ENCODE measurements at places on chromosomes 6 and 20.

DNA sequence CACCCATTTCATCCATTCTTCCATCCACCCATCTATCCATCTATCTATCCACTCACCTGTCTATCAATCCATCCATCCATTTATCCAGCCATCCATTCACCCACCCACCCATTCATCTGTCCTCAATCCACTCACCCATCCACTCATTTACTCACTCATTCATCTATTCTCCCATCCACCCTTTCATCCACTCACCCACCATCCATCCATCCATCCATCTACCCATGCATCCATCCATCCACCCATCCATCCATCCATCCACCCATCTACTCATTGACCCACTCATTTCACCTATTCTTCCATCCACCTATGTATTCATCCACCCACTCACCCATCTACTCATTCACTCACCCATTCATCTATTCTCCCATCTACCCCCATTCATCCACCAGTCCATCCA lies 24.2 kb upstream of the PTGIS start:
- DNase-seq = no peak

GRCh38 chr20:50292591-50293283 lies 102.1 kb downstream of the CEBPB start:
- DNase-seq = peak; percentile 66

GRCh38 chr20:10319855-10320254 lies 101.2 kb downstream of the SNAP25 start:
- no peak for DNase-seq

DNA sequence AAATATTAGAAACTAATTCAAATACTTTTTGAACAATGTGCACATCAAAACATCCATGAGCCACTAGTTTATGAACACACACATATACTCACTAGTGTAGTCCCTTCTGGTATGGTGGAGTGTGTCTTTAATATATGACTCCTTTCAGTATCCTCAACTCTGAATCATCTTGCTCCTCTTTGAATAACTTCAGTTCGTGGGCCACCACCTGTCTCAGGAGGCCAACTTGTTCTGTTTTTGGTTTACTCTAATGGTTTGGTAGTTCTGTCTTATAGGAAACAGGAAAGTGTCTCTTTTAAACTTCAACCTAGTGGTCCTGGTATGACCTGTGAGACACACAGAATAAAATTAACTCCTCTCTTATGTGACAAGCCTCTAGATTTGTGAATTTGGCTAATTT lies 55.6 kb downstream of the ZNF292 start:
- no peak for DNase-seq

DNA sequence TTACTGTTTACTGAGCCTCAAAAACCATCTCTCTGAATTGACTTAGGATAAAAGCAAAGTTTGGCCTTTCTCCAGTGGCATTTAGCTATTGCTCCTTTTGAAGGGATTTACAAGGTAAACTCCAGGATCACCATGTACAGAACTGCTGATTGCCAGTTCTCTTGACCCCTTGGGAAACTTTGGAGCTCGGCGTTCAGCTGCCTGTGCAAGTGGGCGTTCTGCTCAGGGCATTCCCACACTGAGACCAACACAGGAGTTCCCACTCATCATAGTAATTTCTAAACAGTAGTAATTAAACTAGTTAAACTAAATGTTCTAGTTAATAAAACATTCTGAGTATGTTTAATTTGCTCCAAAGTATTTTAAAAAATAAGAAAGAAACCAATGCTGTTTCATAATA lies 14.9 kb downstream of the KCNQ5 start:
- no peak for DNase-seq

DNA sequence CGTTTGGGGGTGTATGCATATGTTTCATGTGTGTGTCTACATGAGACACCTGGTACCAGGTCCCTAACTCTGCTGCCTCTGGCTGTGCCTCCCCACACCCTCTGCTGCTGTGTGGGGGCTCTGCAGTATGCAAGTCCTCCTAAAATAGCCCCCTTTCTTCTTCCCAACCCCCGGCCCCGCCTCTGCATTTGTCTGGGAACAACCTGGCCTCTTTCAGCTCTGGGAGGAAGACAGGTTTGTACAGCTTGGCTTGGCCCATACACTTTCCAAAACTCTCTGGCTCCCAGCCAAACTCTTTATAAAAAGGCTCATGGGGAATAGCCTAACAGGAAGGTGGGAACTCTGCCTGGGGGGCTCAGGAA lies 27.1 kb upstream of the EMILIN3 start:
- DNase-seq = no peak

DNA sequence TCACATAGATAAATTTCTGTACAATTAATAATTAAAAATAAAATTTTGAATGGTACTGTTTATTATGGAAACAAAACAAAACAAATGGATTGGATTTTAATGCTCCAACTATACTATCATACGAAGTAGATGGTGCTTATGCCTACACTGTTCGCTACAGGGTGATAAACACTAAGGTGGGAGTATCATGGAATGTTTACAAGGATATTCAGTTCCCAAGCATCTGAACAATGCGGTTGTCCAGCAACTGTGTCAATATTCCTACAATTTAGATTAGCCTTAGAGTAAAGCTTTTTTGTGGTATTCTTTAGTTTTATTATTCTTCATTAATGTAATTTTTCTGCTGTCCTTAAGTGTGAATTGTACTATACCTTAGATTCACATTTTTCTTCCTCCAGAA lies 105.1 kb downstream of the MMS22L start:
- no peak for DNase-seq

- peak; percentile 20 for DNase-seq
Observed at GRCh38 chr6:11653028-11653583, 115.6 kb downstream of the TMEM170B start.

DNA sequence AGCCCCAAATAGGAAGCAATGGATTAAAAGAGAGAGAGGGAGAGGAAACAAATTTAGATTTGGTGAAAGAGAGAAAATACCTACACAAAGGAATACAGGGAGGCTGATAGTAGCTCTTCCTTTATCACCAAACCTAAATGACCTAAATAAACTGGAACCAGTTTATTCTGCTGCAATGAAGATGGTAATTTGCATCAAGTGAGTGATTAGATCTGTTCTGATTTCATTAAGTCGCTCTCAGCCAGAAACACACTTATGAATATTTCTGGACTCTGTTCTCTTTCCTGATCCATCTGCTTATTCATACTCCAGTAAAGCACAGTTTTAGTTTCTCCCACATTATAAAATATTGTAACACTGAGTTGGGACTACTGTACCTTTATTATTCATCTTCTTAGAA lies 83.4 kb upstream of the BMP5 start:
- DNase-seq = no peak

- no peak for DNase-seq
Observed at GRCh38 chr6:157099912-157100593, 223.3 kb downstream of the TMEM242 start.

DNA sequence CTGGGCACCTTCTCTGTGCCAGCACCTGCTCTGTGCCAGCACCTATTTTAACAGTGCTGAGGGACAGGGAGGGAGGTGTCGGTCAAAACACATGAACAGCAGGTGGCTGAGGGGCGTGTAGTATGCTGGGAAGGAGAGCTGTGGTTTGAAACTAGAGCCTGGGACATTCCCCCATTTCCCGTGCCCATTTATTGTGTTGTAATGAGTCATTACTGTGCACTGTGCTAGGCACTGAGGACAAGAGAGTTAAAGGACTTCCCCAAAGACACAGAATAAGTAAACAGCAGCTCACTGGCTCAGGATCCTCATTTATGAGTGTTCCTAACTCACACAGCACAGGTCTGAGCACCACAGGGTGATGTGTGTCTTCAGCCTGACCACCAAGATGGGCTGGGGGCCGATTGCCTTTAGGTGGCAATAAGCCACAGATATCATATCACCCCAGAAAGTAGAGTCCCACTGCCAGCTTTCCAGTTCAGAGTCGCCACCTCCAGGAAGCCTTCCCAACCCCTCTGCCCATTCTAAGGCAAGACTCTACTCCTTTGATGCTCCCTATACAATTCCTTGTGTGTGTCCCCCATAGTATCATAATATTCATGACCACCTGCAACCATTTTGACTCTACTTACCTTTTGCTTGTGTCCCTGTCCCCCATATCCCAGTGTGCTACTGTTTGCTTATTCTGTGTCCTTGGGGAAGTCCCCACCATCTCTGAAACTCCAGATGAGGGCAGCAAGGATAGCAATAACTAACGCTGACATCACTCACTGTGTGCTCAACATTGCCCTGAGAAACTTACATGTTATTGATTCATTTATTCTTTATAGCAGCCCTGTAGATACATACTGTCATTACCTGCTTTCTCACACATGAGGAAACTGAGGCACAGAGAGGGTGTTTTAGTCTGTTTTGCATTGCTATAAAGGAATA lies 87.3 kb downstream of the TOX2 start:
- no peak for DNase-seq

DNA sequence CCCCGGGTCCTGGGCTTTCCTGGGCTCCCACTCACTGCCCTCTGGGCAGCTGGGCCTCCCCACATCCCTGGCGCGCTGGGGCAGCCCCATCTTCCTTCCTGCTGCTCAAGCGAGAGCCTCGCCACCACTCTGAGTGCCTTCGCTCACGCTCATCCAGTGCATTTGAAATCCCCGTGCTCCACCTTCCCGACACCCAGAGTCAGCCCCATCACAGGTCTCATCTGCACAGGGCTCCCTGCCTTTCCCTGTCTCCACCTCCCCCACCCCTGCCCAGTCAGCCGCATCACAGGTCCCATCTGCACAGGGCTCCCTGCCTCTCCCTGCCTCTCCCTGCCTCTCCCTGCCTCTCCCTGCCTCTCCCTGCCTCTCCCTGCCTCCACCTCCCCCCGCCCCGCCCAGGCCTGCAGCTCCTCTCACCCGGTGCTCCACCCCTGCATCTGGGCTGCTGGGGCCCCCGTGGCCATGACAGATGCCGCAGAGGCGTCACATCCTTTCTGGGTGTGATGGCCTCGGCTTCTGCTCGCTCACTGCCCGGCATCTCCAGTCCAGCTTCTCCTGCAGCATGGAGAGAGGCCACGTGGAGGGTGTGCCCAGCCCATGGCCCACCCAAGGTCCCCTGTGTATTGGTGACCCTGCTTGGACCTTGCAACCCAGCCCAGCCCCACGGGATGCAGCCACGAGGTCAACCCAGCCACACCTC lies 9.0 kb upstream of the BHLHE23 start:
- DNase-seq = no peak

- DNase-seq = no peak
Observed at GRCh38 chr6:156013155-156013554, 557.5 kb upstream of the NOX3 start.

GRCh38 chr6:140653972-140654371 lies 1279.5 kb upstream of the CITED2 start:
- no peak for DNase-seq

DNA sequence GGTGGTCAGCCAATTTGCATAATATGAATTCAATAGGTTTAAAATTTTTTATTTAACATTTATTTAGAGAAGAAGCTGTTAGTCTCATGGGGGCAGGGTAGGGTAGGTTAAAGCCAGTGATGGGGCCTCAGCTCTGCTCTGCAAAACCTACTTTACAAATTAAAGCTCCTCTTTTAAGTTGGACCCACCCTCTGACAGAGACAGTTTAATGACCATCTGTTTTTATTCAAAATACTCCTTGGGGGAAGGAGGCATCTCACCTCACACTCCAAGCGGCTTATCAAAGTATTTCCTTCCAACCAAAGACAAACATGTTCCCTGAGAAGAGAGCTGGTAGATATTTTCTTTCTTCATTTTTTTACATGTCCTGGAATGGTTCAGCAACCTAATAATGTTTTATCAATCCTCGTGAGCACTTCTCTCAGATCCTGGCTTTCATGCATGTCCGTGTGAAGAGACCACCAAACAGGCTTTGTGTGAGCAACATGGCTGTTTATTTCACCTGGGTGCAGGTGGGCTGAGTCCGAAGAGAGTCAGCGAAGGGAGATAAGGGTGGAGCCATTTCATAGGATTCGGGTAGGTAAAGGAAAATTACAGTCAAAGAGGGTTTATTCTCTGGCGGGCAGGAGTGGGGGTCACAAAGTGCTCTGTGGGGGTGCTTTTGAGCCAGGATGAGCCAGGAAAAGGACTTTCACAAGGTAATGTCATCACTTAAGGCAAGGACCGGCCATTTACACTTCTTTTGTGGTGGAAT lies 184.7 kb downstream of the GJA1 start:
- no peak for DNase-seq

GRCh38 chr20:19785173-19785982 lies 27.3 kb downstream of the RIN2 start:
- DNase-seq = no peak

DNA sequence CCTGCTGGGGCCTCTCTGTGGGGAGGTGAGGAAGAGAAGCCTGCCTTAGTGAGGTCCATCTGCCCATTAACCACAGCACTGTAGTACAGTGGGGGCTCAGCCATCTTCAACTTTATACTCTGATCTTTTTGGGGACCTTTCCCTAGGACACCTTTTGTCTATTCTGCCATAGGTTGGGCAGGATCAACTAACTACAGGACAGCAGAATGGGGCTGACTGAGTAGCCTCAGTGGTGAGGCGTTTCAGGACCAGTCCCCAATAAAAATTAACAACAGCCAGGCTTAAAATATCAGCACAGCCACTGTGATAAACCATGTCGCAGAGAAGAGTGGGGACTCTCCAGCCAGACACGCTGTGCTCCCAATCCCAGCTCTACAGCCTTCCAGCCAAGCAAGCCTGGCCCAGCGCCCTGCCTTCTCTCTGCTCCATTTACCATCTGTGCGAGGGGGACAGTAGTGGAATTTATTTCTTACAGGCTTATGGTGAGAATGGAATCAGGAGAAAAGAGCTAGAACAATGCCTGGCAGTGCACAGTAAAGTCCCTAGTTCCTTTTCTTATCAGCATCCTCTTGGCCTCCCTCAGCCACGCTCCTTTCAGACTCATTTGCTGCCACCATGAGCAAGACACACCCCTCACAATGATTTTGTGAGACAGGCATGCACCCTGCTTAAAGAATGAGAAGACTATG lies 75.5 kb downstream of the SLC22A23 start:
- DNase-seq = no peak

- DNase-seq = no peak
Observed at GRCh38 chr6:9537381-9537780, 877.5 kb downstream of the TFAP2A start.

GRCh38 chr6:39363280-39363679 lies 40.8 kb upstream of the KCNK16 start:
- DNase-seq = no peak

- no peak for DNase-seq
Observed at GRCh38 chr20:9331707-9332435, 182.5 kb upstream of the LAMP5 start.

DNA sequence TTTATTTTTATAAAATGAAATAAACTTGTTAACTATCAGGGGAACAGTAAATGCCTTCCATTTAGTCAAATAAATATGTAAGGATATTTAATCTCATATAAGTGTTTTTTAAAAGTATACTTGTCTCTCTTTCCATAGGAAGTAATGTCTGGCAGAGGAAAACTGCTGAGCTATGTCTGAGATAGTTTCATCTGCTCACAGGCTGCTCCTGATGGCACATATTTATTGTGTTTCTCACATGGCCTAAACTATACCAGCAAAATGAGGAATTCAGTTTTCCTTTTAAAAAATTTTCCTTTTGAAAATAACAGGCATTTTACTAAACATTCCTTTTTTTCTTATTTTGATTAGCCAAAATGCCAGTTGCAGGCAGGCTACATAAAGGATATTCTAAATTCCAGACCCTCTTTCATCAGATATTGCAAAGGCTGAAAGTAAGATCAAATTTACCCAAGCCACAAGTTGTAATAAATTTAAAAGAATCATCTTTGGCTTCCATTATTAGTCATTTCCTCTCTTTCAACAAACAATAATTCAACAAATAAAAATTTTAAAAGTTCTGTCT lies 60.1 kb upstream of the RNF146 start:
- DNase-seq = no peak
